ENCODE measurements at places on chromosomes 5 and 9.
A peak's percentile ranks its signal among the peaks of the same experiment; 100 is the strongest.

- no peak for DNase-seq
Measured at GRCh38 chr5:119031011-119031886, 39.6 kb upstream of the DMXL1 start.

GRCh38 chr5:55603922-55604321, 69.2 kb upstream of the PLPP1 start:
- DNase-seq = peak; percentile 78

DNA sequence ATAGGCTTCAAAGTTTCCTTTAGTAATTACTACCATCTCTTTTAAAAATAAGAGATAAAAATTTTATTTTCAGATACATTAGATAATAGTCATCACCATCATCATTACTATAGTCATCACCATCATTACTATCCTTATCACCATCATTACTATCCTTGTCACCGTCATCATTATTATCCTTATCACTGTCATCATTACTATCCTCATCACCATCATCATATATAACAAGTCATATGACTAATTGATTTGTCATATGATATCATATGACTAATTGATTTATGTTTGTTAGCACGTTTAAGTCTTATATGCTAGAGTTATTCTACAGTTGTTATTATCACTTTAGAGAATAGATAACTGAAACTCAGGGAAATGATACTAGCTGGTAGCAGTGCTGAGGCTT, 382.1 kb upstream of the CDH18 start:
- no peak for DNase-seq

DNA sequence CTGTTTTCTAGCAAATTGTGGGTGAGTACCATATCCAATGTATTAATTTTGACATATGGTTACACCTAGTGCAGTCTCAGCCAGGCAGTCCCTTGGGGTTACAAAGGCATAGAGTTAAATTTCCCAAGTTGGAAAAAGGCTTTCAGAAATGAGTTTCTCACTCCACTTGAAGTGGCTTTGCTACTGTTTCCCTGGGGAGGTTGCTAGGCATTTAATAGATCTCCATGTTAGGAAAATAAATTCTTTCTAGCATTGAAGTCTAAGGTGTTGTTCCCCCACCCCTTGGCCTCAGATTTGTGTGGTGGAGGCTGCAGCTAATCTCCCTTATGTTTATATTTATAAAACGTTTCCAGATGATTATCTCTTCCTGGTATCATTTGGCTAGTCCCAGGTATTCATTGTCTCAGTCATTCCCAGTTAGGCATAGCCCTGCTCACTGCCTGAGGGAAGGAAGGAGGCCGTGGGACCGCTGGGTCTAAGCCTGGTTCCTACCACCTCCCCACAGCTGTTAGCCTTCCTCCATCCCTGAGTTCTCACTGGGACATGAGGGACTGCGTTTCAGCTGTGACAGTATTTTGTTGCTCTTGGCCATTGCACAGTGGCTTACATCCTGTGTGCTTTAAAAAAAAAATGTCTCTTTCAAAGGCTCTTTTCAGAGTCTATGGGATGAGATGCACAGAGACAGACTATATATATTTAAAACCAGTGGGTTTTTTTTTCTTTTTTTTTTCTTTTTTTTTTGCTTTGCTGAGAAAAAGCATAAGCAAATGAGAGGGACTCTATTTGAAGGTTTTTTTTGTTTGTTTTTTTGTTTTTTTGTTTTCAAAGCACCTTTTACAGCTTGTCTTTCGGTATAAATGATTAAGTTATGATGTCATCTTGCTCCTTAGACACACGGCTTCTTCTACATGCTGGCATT, 121.5 kb downstream of the MAST4 start:
- peak; percentile 12 for DNase-seq

GRCh38 chr5:128551476-128551875, 13.4 kb upstream of the FBN2 start:
- DNase-seq = peak; percentile 80

- no peak for DNase-seq
Measured at GRCh38 chr5:162221910-162222309, 154.3 kb downstream of the GABRG2 start.

DNA sequence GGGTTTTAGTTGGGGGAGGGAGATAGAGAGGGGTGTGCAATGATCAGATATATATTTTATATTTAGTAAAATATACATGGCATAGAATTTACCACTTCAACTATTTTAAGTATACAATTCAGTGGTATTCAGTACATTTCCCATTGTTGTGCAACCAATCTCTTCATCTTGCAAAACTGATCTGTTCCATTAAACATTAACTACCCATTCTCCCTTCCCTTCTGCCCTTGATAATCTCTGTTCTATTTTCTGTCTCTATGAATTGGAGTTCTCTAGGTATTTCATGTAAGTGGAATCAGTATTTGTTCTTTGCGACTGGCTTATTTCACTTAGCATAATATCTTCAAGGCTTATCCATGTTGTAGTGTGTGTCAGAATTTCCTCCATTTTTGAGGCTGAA, 38.6 kb downstream of the TGFBI start:
- DNase-seq = no peak

GRCh38 chr5:135978212-135978631, 23.4 kb upstream of the LECT2 start:
- no peak for DNase-seq

All from fibroblast of skin of scalp (primary cell).